ENCODE measurements at places on chromosomes 2 and 18.

DNA sequence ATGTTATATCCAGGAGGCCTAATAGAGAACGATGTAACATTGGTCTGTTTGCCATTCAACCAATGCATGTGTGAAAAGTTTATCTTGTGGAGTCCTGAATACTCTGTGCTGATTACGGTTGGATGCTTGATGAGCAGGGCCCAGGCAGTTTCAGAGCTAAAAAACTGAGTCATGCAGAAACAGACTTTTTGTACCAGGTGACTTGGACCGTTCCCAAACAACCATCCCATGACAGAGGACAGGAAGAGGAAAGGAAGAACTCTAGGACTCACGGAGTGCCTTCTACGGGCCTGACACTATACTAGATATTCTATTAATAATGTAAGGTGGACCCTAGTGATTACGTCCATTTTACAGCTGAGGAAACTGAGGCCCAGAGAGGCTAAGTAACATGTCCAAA lies 142.1 kb downstream of the ARHGAP28 start:
- DNase-seq, result no peak

GRCh38 chr2:31428001-31428418 lies 13.5 kb upstream of the XDH start:
- no peak for DNase-seq

- no peak for DNase-seq
Measured at GRCh38 chr2:211591426-211591825, 947.2 kb downstream of the ERBB4 start.

GRCh38 chr2:198296665-198297308 lies 492.4 kb downstream of the PLCL1 start:
- DNase-seq, result peak; percentile 68

GRCh38 chr2:6506361-6506794 lies 359.3 kb downstream of the CMPK2 start:
- DNase-seq, result no peak

DNA sequence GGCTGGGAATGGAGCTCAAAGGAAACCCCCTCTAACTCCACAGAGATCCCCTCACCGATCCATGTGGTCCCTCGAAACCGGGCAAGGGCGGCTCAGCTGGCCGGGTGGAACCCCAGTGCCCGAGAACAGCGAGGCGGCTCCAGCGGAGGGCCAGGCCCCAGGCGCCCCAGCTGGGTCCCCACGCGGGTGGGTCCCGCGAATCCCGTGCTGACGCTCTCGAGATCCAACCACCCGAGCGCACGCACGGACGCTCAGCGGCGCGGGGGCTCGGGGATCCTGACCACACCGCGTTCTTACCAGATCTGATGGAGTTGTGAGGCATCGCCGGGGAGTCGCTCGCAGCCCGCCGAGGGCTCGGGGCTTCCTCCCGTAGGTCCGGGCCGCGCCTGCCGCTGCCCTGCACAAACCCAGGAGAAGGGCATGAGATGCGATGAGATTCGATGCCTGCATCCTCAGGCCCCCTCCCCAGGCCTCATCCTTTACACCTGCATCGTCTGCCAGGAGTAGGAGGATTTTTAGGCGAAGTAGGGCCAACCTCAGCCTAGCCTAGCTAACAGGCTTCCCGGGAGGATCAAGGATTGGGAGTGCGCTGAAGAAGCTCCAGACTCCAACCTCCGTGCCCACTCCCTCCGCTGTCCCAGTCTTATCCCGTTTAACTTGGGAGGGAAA lies 514 bp downstream of the PAX8 start:
- no peak for DNase-seq

DNA sequence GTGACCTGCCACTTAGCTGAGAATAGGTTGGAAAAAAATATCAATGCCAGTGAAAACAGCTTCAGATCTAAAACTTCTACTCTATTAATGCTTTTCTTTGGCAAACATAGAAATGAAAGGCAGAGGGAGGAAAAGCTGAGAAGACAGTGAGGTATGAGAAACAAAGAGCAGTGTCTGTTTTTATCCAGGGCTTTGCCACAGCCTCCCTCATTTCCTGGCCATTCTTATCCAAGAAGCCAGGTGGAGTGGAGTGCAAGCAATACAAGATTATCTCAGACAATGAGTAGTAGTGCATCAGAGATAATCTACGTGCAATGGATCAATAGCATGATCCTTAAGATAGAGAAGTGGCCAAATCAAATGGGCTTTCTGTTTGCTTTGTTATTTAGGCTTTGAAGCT lies 808.7 kb upstream of the PIK3C3 start:
- DNase-seq, result no peak

DNA sequence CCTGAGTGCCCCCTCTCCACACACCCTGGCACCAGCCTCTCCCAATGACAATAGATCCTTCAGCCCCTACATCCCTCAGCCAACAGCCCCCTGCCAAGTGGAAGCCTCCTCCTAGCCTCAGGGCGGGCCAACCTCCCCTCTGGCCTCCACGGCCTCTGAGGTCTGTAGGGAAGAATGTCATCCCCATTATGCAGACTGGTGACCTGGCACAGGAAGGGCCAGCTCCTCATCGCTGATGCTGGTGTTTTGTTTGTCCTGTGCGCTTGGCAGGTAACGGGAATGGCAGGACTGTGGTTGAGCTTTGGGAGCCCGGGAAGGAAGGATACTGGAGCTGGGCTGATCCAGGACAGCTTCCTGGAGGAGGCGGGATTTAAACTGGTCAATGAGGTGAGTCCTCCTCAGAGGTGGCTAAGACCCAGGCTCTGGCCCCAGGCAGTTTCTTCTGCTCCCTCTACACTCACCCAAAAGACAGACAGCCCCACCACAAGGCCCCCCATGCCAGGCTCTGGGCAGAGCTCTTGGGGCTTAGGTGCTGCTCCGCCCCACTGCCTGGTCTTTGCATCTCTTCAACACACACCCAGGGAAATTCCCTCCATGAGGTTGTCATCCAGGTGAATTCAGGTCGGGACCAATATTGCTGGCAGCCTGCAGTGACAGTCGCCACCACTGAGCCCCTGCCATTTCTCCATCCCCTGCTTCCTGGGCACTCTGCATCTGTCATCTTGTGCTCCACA lies 75.2 kb upstream of the SMAD7 start:
- DNase-seq, result no peak

GRCh38 chr2:120983344-120983743 lies 247.7 kb downstream of the GLI2 start:
- no peak for DNase-seq

DNA sequence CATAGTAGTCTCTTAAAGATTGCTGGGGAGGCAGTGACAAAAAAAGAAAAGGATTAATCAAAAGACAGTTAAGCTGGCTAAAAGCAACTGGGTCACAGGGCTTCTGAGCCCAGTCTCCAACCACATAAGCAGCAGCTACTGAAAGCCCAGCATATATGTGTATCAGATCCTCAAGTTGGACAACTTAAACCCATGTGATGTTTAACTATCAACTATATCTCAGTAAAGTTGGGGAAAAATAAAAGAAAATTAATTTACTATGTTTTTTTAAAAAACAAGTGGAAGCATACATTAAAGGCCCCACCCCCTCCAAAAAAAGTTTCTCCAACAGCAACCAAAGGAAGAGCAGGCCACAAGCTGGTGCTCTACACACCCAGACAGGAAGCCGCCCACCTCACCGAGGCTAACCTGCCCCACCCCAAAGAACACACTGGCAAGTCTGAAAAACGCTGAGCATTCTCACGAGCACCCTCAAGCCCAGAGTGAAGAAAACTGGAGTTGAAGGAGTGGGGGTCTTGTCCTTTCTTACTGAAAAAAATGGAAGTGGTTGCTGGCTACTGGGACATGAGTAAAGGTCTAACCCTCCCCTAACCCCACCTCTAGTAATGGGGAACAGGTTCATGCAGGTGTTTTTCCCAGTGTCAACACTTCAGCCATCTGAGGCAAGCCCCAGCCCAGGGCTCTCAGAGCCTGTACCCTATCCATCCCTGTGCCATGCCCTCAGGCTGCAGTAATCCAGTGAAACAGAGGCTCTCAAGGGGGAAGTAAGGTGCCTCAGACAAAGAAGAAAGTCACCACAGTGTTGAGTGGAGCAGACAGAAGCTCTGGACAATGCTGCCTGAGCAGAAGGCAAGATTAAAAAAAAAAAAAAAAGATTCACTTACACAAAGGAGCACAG lies 106.3 kb downstream of the GYPC start:
- peak; percentile 59 for DNase-seq

- DNase-seq, result no peak
Measured at GRCh38 chr2:128199141-128199540, 108.1 kb downstream of the UGGT1 start.

GRCh38 chr2:168490015-168490874 lies 34.2 kb downstream of the CERS6 start:
- peak; percentile 45 for DNase-seq

DNA sequence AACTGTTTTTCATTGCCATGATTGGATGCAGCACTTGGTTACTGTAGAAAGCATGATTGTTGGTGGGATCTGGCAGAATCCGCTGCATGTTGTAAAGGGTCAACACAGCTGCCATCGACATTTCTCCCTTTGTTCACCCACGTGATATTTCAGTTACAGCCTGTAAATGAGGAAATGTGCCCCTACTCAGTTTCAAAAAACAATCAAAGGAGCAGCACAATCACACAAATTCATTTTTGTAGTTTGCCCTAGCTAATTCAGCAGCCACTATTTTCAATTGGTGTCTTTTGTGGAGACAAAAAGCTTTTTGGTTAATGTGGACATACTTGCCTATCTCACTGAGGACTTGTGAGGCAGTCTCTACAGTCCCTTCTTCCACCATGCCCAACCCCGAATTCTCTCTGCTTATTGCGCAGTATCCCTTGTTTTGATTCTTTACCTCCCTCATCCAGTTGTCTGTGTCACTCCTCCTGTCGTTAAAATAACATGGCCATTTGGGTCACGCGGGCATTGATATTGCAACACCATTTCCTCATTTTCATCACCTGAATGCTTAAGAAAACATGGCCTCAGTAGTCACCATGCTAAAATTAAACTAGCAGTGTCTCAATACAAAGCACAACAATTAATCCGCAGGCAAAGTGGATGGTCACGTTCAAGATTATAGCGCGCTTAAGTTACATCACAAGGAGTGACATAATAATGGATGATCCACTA lies 6.4 kb upstream of the PROC start:
- no peak for DNase-seq

DNA sequence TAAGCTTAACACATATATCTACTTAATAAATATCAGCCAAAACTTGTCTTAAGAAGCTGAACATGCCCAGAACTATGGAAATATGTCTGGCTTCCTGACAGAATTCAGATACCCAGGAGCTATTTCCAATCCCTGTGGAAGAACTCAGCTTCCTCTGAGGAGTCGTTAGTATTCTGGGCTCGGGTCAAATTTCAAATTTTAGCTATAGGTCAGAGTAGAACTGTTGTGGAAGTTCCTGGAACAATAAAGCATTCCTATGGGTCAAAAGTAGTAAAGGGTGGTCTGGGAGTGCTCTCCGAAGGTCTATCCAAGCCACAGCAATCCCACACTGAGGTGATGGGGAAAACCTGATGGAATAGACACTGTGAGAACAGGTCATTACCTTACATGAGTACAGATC lies 342.7 kb upstream of the CHST9 start:
- DNase-seq, result no peak

GRCh38 chr2:46495231-46496030 lies 16.1 kb downstream of the TMEM247 start:
- no peak for DNase-seq

DNA sequence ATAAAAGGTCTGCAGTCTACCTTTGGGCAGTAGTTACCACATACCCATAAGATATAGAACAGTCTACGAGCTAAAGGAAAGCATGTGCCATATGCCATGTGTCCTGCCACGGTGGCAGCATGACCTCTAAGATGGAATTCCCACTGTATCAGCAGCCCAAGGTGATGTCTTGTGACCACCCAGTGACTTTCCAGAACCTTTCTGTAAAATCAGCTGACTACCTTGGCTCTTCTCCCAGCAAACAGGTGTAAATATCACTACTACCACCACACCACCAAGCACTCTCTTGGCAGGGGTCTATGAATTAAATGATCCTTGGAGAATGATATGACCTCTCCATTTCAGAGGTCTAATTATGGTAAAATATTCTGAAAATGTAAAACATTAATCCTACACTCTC lies 99.6 kb downstream of the METTL8 start:
- no peak for DNase-seq

- DNase-seq, result no peak
Measured at GRCh38 chr18:79606621-79607331, 72.8 kb upstream of the CTDP1 start.

DNA sequence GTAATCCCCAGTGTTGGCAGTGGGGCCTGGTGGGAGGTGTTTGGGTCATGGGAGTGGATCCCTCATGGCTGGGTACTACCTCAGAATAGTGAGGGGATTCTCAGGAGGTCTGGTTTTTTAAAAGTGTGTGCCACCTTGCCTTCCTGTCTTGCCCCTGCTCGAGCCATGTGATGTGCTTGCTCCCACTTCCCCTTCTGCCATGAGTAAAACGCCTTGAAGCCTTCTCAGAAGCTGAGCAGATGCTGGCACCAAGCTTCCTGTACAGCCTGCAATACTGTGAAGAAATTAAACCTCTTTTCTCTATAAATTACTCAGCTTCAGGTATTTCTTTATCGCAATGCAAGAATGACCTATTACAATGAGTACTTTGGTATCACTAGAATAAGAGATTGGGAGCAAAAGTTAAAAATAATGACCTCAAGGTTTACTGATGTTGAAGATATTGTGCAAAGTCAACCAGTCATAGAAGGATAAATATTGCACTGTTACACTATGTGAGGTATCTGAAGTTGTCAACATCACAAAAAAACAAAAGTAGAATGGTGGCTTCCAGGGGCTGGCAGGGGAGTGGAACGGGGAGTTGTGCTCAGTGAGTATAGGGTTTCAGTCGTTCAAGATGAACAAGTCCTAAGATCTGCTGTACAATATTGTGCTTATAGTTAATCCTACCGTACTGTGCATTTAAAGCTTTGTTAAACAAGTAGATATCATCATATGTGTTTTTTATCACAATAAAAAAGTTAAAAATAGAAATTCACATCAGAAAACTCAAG lies 938.3 kb upstream of the CNTNAP5 start:
- no peak for DNase-seq

GRCh38 chr18:63098018-63098981 lies 221.3 kb downstream of the BCL2 start:
- peak; percentile 55 for DNase-seq

Data from CD4-positive, alpha-beta T cell treated with Interleukin-17A for 1 hour (primary cell).